IPS-NIHi11 (cell line): ENCODE measurements at places on chromosomes 13 and 19.

DNA sequence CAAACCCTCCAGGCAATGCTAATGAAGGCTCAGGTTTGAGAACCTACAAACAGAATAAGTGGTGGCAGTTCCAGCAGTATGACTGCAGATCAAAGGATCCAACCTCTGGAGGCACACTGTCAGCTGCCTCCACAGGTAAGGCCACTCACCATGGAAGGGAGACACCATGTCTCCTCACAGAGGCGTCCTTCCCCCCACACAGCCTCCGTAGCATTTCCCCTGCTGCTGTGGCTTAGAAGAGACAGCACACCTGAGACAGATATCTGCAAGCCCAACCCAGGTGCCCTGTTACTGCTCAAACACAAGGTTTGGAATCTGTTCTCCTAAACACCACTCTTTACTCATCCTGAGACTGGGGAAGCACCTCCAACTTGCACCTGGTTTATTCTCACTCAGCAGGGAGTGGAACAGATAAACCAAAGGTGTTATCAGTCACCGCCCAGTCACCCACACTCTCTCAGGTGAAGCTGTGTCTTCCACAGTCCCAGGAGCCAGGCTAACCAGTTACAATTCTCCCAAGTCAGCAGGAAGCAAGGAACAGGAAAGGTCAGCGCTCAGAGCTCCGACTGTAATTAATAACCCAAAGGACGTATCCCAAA lies 311.2 kb downstream of the FOXO1 start:
- no peak for DNase-seq

DNA sequence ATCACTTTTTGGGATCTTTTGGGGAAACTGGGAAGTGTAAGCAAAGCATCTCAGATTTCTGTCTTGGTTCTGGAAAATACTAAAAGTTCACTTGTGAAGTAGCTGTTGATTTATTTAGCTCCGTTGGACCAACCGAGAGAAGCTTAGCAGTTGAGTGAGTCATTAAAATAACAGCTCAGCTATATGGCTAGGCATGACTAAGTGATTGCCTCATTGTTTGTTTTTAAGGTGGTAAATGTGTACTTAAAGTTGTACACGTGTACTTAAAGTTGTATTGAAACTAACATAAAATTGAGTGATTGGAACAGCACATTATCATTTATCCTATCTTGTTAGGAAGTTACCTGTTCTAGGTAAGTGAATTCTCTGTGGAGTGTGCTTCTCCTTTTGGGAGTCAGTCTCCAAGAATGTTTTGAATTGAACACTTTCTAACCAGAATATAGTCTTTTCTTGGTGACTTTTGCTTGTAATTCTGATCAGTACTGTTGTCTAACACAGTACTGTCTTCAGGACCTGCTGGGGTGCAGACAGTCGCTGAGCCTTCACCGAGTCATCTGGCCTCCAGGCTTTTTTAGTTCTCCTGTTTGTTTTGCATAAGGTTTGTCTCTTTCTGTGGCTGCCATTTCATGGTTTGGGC lies 2.9 kb upstream of the DCUN1D2 start:
- no peak for DNase-seq

DNA sequence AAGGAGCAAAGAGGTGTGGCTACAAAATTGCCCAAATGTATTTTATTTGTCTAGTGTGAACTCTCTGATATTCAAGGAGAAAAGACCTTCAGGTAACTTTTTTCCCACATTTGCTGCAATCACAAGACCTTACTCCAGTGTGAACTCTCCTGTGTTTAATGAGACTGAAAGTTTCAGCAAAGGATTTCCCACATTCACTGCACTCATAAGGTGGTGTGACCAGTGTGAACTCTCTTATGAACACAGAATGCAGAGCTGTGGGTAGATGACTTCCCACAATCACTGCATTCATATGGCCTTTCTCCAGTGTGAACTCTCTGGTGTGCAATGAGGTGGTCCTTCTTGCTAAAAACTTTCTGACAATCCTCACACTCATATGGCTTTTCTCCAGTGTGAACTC lies 16.4 kb downstream of the ZNF814 start:
- DNase-seq: no peak

GRCh38 chr13:99717959-99718674 lies 216.8 kb downstream of the TM9SF2 start:
- DNase-seq: no peak

- DNase-seq: no peak
Observed at GRCh38 chr13:28753946-28754345, 35.2 kb upstream of the SLC46A3 start.

DNA sequence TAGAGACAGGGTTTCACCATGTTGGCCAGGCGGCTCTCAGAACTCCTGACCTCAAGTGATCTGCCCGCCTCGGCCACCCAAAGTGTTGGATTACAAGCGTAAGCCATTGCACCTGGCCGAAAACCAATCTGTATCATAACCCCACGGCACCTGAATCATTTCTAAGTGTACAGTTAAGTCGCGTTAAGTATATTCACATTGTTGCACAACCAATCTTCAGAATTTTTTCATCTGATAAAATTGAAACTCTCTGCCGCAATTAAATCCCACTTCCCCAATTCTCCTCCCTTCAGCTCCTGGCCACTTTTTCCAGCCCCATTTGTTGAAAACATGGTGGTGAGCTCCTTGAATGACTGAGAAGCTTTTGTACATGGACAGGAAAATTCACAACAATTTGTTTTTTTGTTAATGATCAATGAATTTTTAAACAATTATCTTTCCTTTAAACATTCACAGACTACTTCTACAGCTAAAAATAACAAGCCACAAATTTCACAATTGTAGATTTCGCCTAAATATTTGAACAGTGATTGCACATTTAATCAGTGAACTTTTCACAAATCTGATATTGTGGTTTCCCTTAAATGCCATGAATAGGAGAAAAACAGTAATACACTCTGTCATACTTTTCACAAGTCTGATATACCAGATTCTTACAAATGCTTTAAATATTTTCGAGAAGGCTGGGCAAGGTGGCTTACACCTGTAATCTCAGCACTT lies 13.8 kb downstream of the FGF21 start:
- no peak for DNase-seq

GRCh38 chr13:42615691-42616090 lies 41.7 kb downstream of the TNFSF11 start:
- no peak for DNase-seq

DNA sequence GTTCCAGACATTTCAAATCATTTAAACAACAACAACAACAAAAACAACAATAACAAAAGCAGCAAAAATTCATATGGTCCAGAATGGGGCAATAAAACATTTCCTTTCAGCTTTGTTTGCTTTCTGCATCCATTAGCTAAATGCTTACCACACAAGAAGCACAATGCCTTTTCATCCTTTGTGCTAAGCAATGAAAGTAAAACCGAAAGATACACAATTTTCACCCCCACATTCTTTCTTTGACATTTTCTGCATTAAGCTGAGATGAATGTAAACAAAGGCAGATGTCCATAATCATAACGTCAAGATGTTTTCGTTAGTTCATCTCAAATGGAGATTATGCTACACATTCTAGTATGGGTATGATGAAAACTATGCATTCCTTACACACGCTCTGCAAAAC lies 568.5 kb downstream of the SLITRK6 start:
- DNase-seq: no peak

DNA sequence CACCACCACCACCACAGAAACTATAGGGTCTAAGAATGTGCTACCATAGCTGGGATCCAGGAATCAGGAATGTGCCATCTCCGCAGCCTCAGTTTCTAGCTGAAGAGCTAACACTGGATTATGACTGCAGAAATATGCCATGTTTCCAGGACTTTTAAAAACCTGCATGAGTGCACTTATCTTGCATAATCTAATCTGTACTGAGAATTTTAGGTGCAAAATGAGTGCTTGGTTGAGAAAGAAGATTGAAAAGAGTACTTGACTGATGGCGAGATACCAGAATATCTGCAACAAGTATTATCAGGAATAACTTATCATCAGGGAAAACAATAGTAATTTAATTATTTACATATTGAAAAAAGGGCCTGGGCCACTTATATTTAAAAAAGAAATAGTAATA lies 97.2 kb upstream of the FAM216B start:
- no peak for DNase-seq
